ENCODE measurements at places on chromosomes 16 and 17. TPM values are rescaled to one million over a fixed set of nuclear protein-coding genes. Genes with fewer than 3 reads are reported as not detected.

TMIGD1 gene
- not detected for total RNA-seq

TBC1D3H gene
- not detected for total RNA-seq

TMEM204 gene
- total RNA-seq, result 0.22 TPM

CCDC154 gene
- 1.7 TPM for total RNA-seq

CCL17 gene
- not detected for total RNA-seq

NPIPA7 gene
- 4.5 TPM for total RNA-seq

DNA sequence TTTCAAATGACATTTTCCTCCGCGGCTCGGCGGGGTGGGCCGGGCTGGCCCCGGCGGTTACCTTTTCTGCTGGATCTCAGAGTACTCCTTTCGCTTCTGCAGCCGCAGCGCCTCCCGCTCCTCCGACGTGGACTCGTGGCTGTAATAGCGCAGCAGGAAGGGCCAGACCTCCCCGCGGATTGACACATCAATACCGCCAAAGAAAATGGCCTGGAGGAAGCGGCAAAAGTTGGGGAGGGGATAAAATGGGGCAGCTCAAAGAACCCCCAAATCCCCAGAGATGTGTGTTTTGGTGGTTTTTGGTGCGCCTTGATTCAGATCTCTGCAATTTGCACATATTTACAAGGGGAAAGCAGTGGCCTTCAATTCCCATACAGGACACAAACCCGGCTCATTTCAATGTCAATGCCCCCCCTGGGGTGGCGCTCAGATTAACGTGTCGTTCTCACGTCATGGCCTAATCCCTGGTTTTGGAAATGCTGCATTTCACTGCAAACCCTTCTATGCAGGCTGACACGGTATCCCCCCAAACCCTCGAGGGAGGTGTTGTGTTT is 85.9 kb downstream of the TBC1D16 start:
- no peak for DNase-seq

DNA sequence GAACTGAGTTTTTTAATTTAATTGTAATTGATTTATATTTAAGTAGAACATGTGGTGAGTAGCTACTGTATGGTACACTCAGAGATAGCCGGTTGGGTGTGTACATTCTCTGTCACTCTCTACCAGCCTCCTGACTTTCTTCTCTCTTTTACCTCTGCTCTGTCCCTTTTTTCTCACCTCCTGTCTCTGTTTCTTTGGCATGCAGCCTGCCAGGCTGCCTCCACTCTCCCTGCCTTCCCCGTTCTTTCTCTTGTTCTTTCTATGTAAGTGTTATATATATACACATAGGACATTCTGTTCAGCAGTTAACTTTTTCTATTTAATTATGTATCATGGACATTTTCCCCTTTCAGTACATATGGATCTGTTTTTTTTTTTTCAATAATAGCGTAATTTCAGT is 50.8 kb downstream of the MRTFB start:
- no peak for DNase-seq

DNA sequence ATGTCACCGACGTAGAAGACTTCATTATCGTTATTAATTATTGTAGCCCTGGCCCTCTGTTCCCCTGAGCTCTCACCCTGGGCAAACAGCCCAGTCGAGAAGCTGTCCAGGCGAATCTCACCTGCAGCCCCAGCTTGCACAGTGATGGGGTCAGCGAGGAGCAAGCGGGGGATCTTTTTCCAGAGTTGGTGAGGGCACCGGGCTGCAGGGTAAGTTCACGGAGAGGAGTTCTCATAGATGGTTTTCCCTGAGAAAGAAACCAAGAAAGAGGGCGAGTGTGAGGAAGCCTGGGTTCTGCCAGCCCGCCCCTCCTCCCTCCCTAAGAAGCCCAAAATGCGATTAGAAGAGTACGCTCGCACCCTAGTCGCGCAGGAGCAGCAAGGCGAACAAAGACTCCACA is 436 bp downstream of the SPAG5 start:
- no peak for DNase-seq

GRCh38 chr16:84397090-84397489 is 28.8 kb downstream of the ATP2C2 start:
- no peak for DNase-seq

GRCh38 chr16:24825696-24826095 is 20.1 kb upstream of the SLC5A11 start:
- DNase-seq, result no peak

DNA sequence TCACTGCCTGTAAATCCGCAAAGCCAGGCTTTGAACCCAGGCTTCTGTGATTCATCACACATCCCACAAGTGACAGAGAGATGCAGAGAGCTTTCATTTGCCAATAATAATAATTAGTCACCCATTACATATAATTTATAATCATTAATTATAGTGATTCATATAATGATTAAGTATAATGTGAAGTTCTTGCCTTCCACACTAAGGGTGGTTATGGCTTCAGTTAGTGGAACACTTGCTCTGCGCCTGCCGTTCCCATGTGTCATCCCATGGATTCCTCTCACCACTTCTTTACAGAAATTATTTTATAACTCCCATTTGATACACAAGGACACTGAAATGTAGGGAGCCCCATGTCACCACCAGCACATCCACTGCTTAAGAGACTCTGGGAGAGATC is 39.8 kb upstream of the XYLT1 start:
- DNase-seq, result no peak

DNA sequence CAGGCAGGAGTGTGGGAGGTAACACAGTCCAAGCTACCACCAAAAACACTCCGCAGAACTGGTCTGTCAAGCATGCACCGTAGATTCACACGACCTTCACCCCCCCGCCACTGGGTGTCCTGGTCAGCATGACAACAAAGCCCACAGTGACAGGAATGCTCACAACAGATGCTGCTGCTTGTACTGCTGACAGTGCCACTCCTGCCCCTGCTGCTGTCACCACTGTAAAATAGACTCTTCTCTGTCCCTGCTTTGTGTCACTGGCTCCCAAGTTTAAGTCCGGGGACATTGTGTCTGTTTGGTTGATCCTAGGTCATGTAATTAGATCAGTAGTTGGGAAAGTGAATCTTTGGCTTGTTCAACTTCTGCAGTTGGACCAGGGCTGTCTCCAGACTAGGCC is 7.0 kb upstream of the ODF4 start:
- DNase-seq, result no peak

- DNase-seq, result peak; percentile 37
These were observed 125.4 kb upstream of the CHMP6 start for GRCh38 chr17:80866050-80866793.

- DNase-seq, result peak; percentile 39
These were observed 20.7 kb upstream of the ADCY7 start for GRCh38 chr16:50245417-50246298.

GRCh38 chr17:48499248-48499647 is 31.6 kb downstream of the HOXB1 start:
- no peak for DNase-seq

- DNase-seq, result no peak
These were observed 200.0 kb downstream of the KATNIP start for GRCh38 chr16:27749946-27750345.

- no peak for DNase-seq
These were observed 4.9 kb upstream of the SOX9 start for GRCh38 chr17:72115781-72116525.

DNA sequence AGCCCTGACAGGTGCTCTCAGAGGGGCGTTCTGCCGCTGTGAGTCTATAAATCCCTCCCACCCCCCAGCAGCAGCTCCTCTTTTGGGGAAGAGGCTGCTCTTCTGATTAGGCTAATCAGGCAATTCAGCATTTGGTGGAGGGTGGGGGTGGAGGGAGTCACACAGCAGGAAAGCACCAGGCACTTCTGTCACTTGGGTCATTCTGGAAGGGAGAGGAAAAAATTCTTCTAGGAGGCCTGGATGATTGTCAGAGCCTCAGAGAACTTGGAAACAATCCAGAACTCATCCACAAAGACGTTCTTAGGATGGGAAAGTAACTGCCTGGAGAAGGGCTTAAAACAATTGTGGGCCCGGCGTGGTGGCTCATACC is 7.3 kb upstream of the SSTR2 start:
- DNase-seq, result no peak

GRCh38 chr17:34665150-34665806 is 85.9 kb downstream of the TMEM132E start:
- DNase-seq, result no peak

DNA sequence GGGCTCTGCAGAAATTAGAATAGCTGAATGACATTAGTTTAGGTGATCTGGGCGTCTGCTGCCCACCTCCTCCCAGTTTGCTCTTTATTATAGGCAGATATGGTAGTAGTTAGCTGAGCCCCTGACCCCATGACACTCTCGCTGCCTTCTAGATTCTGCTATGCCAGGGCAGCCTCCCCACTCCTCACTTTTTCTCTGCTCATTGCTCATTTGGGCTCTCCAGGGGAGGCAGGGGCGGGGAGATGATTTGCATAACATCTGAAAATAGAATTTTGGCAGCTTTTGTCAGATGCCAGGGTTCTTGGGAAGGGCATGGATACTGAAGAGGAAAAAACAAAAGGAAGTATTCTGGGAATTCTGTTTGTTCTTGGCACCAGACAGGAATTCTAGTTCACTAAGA is 78.0 kb upstream of the GAS7 start:
- DNase-seq, result no peak

DNA sequence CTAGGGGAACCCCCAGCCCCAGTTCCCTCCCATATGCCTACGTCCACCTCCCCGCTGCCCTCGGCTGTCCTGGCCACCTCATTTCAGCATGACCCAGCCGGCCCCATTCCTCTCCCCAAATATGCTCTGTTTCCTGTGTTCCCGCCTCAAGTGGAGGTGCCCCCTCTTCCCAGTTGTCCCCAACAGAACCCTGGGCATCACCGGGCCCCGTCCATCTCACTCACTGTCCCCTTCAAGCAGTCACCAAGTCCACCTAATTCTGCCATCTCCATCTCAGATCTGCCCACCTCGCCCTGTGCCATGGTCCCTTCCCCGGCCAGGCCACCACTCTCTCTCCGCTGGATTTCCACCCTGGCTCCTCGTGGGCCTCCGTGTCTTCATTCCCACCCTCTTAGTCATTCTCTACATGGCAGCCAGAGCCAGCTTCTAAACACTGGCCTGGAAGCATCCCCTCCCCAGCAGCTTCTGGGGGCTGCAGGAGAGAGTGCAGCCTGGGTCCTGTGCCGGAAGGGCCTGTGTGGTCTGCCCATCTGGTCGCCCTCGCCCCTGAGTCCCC is 12.8 kb downstream of the CDK3 start:
- no peak for DNase-seq

GRCh38 chr16:9787717-9788116 is 394.5 kb downstream of the GRIN2A start:
- DNase-seq, result no peak

- no peak for DNase-seq
These were observed 36.6 kb downstream of the PHLPP2 start for GRCh38 chr16:71687861-71688260.

DNA sequence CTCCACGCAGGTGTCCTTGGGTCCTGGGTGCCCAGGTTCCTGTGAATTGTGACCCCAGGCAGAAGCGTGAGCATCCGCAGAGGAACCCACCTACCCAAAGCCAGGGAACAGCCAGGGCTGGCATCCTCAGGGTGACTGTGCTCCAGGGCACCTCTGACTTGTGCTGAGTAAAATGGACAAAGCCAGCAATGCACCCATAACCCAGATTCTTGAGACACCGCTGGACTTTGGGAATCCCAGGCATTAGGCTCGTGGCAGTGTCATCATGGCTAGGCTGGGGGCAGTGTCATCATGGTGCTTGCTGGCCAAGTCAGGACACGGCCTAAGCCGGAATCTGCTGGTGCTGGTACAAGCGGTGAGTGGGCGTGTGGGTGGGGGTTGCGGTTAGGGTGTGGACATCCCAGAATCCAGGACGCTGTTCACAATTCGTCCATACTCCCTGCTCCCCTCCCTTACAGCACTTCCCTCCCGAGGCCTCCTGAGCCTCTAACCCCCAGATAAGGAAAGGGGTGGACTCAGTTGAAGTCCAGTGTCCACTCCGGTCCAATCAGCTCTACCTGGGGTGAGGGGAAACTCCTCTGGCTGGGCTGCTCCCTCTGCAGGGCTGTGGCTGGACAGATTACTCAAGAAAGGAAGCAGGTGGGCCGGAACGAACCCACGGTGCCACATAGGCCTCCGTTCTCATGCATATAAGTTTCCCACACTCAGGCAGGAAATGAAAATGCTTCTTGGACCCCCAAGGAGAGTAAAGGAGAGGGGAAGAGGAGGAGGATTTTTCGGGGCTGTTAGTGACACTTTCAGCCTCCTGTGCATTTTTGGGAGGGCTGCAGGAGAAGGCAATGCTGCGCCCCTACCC is 138.9 kb downstream of the SEC14L1 start:
- DNase-seq, result peak; percentile 73

- DNase-seq, result no peak
These were observed 30.7 kb downstream of the CCR7 start for GRCh38 chr17:40534371-40535189.

DNA sequence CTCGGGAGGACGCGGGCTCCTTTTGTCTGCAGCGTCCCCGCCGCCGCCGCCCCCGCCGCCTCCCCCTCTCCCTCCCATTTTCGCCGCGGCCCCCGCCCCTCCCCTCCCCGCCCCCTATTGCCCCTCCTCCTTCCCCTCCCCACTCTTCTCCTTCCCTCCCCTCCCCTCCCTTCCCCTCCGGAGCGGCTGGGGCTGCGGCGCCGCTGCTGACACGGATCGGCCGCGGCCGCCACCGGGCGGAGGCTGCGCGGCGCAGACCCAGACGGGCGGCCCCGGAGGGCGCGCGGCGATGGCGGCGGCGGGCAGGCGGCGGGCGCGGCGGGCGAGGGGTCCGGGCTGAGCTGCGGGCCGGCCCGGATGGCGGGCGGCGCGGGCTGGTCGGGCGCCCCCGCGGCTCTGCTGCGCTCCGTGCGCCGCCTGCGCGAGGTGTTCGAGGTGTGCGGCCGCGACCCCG is at the start of gene RAB11FIP4:
TSS of gene RAB11FIP4 (plus strand) at position 180 of the 454 bp plus-strand sequence. CDS start at position 358, 178 bp downstream.
- DNase-seq, result no peak

- no peak for DNase-seq
These were observed 763 bp upstream of the TOM1L1 start for GRCh38 chr17:54899721-54900456.

Measured in HCT116 (cell line).